ENCODE measurements at places on chromosomes 13 and 19.

DNA sequence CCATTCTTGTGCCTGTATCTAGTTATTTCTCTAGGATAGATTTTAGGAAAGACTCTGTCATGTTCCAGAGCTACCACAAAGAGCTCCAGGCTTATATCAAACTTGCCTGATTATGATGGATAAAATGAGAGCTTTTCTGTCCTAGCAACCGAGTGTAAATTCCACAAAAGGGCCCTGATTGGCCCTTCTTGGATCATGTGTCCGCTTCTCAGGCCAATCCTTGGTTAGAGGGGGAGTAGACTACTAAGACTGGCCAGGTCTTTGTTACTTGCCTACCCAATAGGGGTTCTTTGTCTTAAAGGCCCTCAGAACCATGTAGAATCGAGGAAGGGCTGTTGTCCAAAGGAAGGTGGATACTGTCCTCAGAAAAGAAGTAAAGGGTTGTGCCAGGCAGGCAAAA lies 2.4 kb downstream of the DHX34 start:
- no peak for DNase-seq

GRCh38 chr13:21142766-21143165 lies 33.6 kb downstream of the SKA3 start:
- DNase-seq, result no peak

- DNase-seq, result no peak
These were observed 127.2 kb downstream of the DNAJC15 start for GRCh38 chr13:43150369-43151207.

- DNase-seq, result no peak
These were observed 99.0 kb downstream of the ZNF429 start for GRCh38 chr19:21604351-21604926.

DNA sequence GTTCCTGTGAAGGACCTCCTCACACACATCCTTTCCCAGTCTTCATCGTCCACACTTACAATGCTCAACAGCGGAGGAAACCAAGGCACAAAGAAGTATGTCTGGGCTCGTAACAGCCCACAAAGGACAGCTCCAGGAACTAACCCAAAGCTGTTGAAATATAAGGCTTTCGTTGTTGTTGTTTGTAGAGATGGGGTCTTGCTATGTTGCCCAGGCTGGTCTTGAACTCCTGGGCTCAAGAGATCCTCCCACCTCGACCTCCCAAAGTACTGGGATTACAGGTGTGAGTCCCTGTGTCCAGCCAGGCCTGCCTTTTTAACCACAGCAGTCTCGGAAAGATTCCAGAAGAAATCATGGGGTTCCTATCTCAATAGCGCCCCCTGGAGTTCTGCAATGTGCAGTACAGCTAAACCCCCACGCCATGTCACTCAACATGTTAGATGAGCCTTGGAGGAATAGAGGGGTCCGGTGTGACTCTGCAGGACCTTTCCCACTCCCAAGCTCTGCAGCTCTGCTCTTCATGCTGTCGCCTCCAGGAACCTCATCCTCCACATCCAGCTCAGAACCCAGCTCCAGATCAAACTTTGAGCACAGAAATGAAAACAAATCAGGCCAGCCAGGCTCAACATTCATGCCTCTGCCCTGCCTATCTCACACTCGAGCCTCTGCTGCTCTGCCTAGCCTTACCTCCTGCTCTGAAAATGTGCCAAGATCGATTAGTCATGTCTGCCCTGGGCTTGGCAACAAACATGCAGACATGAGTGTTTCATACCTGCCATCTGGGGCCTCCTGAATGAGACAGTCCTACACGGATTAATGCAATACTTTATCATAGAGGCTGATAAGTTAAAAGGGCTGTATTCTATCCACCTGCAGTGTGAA lies 7.5 kb downstream of the PLA2G4C start:
- DNase-seq, result peak; percentile 35

GRCh38 chr13:99407906-99408702 lies 93.2 kb upstream of the TM9SF2 start:
- no peak for DNase-seq

- DNase-seq, result peak; percentile 98
These were observed at the start of gene RNASEH2A for GRCh38 chr19:12806242-12807081. RNASEH2A (plus strand) TSS chr19:12806584; CDS start chr19:12806674, 90 bp downstream.

GRCh38 chr19:4372165-4373012 lies 28.0 kb downstream of the SH3GL1 start:
- DNase-seq, result no peak

- DNase-seq, result no peak
These were observed 24.5 kb downstream of the SAE1 start for GRCh38 chr19:47155148-47155547.

- no peak for DNase-seq
These were observed 312 bp downstream of the CAPS start for GRCh38 chr19:5914358-5914774.

DNA sequence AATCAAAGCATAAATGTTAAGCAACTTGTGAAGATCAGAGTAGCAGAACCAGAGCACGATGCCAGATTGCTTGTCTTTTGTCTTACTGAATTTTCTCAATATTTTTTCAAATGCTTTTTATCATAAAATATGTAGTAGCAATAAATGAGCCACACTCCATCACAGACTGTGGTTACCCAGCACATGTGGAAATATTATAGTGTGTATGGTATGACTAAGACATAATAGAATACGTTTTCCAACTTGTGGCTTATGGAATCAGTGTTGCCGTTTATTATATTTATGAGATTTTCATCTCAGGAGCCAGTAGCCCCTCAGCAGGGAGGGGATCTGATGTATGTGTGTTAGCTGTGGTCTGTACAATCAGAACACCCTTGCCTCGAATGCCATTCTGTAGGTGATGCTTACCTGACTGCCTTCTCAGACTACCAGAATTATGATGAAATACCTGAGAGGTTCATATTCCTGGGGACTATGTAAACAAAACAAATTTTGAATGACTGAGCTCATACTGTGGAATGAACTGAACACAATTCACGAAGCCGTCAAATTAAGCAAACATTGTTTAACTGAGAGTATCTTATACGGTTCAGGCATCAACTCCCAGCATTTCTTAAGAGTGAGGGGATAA lies 1.9 kb downstream of the SCEL start:
- DNase-seq, result no peak

DNA sequence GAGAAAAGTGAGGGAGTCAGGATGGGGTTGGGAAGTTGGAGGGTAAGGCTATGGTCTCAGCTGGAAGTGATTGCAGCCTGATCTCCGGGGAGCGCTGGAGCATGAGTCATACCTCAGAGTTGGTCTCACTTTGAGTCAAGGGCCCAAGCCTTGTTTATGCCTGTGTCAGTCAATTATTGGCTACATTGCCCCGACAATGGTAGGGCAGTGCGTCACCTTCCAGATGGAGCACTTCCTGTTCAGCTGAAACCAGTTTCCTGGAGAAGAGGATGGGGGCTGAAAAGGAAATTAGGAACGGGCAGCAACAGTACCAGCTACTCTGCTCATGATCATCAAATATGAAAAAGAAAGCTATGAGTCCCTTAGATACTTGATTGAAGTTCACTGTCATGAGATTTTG lies 60.4 kb downstream of the ADGRE1 start:
- no peak for DNase-seq

DNA sequence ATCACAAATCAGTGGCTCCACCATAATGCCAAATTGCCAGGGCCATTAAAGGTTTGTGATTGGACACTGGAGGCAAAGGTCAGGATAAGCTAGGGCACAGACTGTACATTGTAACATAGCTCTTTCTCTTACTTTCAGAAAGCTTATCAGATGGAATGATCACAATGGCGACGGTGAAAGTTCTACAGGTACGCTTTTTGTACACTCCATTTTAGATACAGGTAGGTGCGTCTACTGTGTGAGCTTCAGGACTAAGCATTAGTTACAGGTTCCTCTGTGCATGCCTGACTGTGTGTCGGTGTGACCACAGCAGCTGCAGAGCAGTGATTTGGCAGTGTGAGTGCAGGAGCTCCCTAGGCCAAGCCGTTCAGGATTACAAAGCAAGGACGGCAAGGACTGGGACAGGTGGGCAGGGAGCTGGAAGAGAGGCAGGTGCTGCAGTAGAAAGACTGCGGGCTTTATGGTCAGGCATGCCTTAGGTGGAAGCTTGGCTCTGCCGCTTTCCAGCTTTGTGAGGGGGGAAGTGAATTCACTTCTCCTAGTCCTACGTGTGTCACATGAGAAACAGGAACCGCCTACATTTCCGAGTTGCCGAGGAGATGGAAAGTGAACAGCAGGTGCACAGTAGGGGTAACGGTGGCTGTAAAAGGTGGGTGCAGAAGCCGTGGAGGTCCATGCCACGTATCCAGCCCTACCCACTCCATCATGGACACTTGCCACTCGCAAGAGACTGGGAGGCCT lies 49.6 kb downstream of the MRPL57 start:
- DNase-seq, result no peak

DNA sequence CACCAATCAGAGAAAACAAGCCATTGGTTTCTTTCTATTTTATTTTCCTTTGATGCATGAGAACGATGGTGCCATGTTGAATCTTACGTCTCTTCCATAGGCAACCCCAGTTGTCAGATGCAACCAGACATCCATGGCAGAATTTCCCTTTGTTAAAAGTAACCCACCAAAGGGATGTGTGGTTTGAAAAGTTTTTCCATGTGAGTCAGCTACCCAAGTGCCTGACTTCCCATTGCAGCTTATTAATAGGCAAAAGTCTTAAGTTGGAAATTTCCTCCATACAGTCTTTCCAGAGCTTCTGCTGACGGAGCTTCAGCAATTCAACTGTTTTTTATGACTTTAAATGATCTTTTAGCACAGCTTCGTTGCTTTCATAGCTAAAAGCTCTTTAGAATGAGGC lies 73.8 kb upstream of the FAM216B start:
- DNase-seq, result no peak

DNA sequence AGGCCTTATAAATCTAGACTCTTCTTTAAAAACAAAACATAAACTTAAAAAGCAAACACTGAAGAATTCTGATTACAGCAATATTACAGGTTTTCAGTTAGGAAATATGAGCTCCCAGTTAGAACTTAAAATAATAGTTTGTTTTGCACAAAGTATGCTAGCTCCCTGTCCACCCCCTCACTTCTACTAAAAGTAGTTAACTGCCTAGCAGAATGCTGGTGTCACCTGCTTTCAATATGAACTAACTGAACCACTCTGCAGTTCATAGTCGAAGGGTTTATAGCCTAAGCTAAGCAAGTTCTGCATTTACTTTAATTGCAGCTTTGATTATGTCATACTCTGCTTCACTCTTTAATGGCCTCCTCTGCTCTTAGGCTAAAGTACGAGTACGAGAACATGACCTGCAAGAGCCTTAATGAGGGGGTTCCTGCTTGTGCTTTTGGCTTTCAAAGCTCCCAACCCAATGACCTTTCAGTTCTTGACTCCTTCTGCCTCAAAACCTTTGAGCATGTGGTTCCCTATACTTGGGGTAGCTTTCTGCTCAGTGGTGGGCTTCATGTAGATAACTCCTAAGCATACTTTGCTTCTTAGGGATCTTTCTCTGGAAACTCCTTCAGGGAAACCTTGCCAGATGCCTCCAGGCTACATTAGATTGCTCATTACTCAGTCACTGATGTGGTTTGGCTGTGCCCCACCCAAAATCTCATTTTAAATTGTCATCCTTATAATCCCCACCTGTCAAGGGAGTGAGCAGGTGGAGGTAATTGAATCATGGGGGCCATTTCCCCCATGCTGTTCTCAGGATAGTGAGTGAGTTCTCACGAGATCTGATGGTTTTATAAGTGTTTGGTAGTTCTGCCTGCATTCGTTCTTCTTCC lies 278.9 kb upstream of the ARGLU1 start:
- DNase-seq, result peak; percentile 32
